ENCODE measurements at places on chromosomes 3 and 15.
A peak's percentile ranks its signal among the peaks of the same experiment; 100 is the strongest.

DNA sequence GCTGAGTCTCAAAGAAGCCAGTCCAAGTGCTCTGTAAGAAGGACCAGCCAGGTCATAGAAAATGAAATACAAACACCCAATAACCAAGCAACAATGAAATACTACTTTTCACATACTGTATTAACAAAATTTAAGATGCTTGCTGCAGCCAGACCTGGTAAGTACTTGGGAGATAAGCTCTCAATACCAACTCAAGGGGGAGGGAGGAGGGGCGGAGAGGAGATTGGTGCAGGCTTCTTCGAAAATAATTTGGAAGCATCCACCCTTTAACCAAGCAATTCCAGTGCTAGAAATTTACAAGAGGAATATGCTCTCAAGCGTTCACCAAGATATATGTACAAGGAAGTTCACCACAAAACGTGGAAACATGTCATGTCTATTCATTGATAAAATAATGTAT is 7.6 kb upstream of the LRRC2 start:
- no peak for DNase-seq

DNA sequence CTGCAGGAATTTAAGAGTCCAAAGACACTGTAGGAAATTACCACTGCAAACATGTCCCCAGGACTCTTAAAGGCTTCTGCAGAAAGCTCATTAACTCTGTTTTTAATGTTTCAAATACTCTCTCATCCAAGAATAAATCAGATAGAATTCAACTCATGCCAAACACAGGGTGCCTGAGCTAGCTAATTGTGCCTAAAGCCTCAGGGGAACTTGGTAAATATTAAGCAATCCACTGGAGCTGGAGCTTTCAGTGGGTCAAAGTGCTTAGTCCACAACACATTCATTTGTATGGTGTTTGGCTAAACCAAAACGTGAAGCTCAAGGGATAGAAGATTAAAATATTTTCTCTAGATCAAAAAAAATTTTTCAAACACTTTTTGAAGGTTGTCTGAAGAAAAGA is 131.4 kb downstream of the THRB start:
- DNase-seq, result peak; percentile 38

DNA sequence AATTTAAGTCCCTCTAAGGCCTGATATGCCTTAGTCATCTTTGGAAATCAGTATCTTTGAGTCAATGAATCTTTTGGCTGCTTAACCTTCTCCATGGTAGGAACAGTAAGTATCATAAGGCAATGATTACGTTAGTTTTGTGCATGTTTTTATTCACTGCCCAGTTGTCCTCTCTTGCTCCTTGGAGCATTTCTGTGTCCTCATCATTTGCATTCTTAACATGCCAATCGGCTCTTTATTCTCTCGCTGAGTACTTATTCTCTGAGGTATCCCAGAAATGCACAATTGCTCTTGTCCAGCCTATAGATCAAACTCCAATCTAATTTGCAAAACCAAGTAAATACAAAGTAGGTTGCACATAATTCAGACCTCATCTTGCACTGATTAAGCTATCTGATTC is 405.0 kb upstream of the IL12A start:
- no peak for DNase-seq

- DNase-seq, result peak; percentile 86
Observed at GRCh38 chr3:177929310-177929709, 606.9 kb upstream of the KCNMB2 start.

- DNase-seq, result peak; percentile 83
Observed at GRCh38 chr15:60062826-60063225, 58.7 kb downstream of the FOXB1 start.

Data from bronchial epithelial cell (primary cell).